ENCODE measurements at places on chromosomes 5 and 9. TPM values are rescaled to one million over a fixed set of nuclear protein-coding genes. Genes with fewer than 3 reads are reported as not detected.

The HSPB3 gene
- total RNA-seq: 1.1 TPM

The PCDHB5 gene
- 2.3 TPM for total RNA-seq

- no peak for DNase-seq
Observed at GRCh38 chr5:138605254-138605972, 30.2 kb upstream of the HSPA9 start.

- no peak for DNase-seq
Observed at GRCh38 chr5:10552183-10553143, 11.4 kb upstream of the ANKRD33B start.

The IL5 gene
- total RNA-seq: not detected

- peak; percentile 70 for DNase-seq
Observed at GRCh38 chr5:10563110-10563944, 543 bp upstream of the ANKRD33B start.

The CDH9 gene
- not detected for total RNA-seq

The OGN gene
- total RNA-seq: 10.6 TPM

Data from upper lobe of right lung (tissue), 1 donor.